ENCODE measurements at places on chromosomes 13 and 19.

DNA sequence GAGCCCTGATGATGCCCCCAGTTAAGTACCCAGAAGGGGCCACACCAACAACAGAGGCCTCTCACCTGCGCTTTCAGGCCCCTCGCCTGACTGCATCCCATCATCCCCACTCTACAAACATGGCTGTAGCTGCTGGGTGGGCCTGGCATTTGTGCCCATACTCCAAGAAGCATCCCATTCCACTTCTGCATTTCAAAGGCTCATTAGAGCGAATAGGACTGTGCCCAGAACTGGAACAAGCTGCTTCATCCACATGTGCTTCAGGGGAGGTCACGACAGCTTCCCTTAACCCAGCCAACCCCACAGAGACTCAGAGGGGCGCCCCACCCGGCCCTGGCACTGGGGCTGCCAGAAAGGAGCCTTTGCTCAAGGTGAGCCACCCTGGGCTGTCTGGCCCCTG, 156.9 kb downstream of the SIPA1L3 start:
- DNase-seq: no peak

DNA sequence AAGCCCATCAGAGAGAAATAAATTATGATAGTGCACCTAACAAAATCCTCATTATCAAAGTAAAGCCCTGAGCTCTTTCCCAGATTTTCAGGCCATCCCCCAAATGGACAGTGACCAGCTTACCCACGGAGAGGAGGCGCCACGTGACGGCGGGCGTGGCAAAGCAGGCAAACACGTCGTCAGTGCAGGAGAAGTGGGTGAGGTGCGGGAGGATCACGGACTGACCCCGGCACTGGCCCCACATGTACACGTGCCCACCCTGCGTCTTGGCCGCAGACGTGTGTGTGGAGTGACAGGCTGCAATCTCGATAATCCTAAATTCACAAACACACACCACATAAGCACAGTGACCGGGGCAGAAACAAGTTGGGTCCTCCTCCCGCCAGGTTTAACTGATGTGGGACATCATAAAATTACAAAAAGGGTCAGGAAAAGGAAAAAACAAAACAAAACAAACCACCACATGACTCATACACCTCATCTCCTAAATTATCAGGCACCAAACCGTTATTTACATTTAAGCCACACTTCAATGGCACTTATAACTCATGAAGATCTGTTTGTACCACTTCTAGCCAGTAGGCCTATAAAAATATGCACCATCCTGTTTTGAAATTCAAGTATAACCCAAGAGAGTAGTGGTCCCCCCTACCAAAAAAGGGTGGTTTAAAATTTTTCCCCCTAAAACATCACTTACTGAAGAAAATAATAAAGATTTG, 30.1 kb downstream of the RCBTB2 start:
- no peak for DNase-seq

- no peak for DNase-seq
Measured at GRCh38 chr19:32649751-32650150, 25.2 kb downstream of the ANKRD27 start.

DNA sequence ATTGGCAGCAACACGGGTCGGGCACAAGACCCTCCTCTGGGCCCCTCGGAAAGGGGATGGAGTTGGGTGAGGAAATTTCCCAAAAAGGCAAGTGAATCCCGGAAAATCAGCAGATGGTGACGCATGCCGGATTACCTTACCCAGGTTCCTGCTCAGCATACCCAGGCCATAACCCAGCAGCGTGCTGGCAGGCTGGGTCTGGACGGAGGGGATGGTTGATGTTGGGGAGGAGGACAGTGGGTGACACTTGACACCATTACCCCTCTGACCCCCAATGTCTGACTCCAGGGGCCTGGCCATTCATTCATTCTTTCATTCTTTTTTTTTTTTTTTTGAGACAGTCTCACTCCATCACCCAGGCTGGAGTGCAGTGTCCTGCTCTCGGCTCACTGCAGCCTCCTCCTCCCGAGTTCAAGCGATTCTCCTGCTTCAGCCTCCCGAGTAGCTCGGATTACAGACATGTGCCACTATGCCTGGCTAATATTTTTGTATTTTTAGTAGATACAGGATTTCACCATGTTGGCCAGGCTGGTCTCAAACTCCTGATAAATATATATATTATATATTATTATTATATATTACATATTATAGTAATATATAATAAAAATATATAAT, 799 bp downstream of the PVR start:
- peak; percentile 18 for DNase-seq

DNA sequence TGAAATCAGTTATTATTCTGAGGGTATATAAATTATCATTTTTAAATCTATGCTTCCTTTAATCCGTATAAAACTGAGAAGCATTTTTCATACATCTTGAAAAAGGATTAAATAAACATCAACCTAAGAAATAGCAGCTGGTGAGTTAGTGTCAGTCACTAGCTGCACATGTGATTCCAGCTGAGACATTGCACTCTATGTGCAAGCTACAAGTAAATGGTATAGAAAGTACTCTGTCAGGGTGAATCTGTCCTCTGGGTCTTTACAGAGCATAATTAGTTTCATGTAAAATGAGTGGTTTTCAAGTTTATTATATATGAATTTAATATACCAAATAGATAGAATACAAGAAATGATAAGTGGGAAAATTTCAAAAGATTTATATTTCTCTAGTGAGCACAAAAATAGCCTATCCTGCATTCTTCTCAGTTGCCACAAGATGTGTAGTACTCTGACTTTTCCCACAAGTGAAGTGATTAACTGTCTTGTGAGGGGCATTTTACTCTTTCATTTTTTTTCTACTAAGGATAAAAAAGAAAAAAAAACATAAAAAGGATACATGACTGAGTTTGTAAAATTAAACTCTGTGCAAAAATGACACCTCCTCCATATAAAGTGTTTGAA, 1372.1 kb downstream of the PCDH9 start:
- DNase-seq: no peak

DNA sequence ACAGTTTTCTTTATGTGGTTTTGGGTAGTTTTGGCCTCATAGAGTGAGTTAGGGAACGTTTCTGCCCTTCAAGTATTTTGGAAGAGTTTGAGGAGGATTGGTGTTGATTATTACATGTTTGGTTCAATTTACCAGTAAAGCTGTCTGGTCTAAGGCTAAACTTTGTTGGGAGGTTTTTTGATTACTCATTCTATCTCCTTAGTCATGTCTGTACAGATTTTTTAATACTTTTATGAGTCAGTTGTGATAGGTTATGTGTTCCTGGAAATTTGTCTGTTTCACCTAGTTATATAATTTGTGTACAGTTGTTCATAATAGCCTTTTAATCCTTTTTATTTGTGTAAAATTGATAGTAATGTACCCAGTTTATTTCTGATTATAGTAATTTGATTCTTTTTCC, 20.4 kb downstream of the RNF17 start:
- DNase-seq: no peak

- no peak for DNase-seq
Measured at GRCh38 chr19:13938301-13939064, at the start of gene PODNL1. Gene PODNL1, minus strand, starts transcription at chr19:13938417. Its CDS starts 236 bp downstream, at chr19:13938181.

DNA sequence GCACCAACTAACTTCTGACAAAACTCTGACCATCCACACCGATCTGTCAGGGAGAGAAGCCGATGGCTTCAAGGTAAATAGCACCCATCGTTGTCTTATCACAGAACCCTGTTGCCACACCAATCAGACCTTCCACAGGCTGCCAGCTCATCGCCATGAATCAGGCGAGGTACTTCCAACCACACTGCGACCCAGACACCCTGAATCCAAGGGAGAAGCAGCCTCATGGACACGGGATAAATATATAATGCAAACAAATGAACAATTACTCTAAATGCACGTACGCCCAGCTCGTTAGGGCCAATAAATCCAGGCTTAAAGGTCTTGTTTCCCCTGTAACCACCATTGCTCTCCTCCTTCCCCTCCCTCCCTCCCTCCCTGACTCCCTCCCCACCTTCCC, 20.8 kb downstream of the RANBP3 start:
- no peak for DNase-seq

GRCh38 chr19:8515317-8515716, 1.4 kb upstream of the ZNF414 start:
- DNase-seq: no peak
